Lung (tissue), 17 donors: ENCODE measurements at places on chromosomes 7 and 10. TPM values are rescaled to one million over a fixed set of nuclear protein-coding genes. Genes with fewer than 3 reads are reported as not detected.

The UBN2 gene
- total RNA-seq: 15.5 TPM

GRCh38 chr10:114575417-114576131 is 82.5 kb downstream of the ABLIM1 start:
- H3K4me3 ChIP-seq: no peak overlapping the region
- peak overlapping the region; percentile 91 for H3K27ac ChIP-seq
- peaks cover 3% of the 10 kb centered on the region for H3K36me3 ChIP-seq
- H3K27me3 ChIP-seq: no peaks in the 10 kb centered on the region
- DNase-seq: no peak
- no peaks in the 10 kb centered on the region for H3K4me1 ChIP-seq

GRCh38 chr10:97131181-97131628 is 54.6 kb downstream of the SLIT1 start:
- H3K36me3 ChIP-seq: no peaks in the 10 kb centered on the region
- peak; percentile 53 for DNase-seq
- H3K27me3 ChIP-seq: no peaks in the 10 kb centered on the region
- no peak overlapping the region for H3K27ac ChIP-seq
- peaks cover 34% of the 10 kb centered on the region for H3K4me1 ChIP-seq
- no peak overlapping the region for H3K4me3 ChIP-seq

The TAS2R5 gene
- 6.8 TPM for total RNA-seq

DNA sequence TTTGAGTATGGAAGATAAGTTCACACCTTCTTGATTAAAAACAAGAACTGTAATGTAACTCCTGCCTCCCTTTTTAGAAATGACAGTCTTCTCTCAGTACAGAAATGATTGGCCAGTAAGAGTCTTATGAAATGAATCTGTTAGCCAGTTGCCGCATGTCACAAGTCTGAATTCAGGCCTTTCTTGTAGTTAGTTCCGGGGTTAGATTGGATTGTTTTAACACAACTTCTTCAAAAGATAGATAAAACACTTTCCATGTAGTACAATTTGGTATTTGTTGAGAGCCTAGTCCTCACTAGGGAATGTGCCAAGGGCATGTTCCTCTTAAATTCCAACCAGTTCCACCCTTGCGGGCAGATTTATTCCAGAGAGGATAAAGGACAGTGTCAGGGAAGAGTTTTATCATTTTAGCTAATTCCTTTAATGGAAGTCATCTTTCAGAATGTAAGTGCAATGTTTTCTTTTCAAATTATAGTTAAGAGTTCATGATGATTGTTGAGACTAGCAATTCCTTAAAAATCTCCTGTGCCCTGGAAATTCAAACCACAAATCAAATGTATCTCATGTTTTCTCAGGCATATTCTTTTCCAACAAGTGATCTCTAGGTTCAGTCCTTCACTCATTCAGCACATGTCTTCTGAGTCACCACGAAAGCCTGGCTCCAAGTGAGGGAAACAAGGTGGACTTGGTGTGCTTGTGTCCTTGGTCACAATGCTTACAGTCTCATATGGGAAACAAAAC is 4.1 kb downstream of the FHIP2A start:
- peak overlapping the region; percentile 74 for H3K27ac ChIP-seq
- peaks cover 18% of the 10 kb centered on the region for H3K4me1 ChIP-seq
- no peak overlapping the region for H3K4me3 ChIP-seq
- no peaks in the 10 kb centered on the region for H3K27me3 ChIP-seq

DNA sequence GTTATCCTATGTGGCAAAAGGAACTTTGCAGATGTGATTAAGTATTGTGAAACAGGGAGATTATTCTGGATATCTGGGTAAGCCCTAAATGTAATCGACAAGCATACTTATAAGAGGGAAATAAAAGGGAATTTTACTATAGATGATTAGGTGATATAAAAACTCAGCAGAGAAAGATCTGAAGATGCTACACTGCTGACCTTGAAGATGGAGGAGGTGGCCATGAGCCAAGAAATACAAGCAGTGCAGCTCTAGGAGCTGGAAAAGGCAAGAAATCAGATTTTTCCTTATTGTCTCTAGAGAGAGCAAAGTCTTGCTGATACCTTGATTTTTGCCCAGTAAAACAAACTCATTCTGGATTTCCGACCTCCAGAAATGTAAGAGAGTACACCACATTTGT is 67.7 kb downstream of the BRAF start:
- no peaks in the 10 kb centered on the region for H3K4me1 ChIP-seq
- no peaks in the 10 kb centered on the region for H3K36me3 ChIP-seq
- H3K4me3 ChIP-seq: no peak overlapping the region

DNA sequence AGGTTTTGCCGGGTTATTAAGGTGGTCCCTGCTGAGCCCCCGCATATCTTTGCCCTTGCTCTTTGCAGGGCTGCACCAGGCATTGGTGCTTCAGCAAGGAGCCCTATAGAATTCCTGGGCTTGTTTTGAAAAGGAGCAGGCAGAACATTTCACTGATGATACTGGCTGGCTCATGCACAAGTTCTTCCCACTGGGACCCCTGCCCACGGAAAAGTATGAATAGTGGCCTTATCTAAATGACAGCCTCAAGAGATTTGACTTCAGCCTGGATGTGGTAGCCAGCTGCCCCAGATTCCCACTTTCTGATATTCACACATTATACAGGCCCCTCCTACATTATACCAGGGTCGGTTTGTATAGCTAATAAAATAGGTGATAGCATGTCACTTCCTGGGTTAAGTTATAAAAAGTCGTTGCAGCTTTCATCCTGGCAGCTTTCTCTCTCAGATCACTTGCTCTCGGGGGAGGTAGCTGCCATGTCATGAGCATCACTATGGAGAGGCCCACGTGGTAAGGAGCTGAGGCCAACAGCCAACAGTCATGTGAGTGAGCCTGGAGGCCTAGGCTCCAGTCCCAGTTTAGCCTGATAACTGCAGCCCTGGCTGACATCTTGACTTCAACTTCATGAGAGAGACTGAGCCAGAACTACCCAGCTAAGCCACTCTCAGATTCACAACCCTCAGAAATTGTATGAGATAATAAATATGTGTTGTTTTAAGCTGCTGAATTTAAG is 16.8 kb upstream of the CRTAC1 start:
- H3K36me3 ChIP-seq: no peaks in the 10 kb centered on the region
- peaks cover 9% of the 10 kb centered on the region for H3K27me3 ChIP-seq
- DNase-seq: no peak
- H3K27ac ChIP-seq: no peak overlapping the region

- no peaks in the 10 kb centered on the region for H3K27me3 ChIP-seq
- H3K27ac ChIP-seq: no peak overlapping the region
- no peaks in the 10 kb centered on the region for H3K36me3 ChIP-seq
- H3K4me3 ChIP-seq: no peak overlapping the region
- no peaks in the 10 kb centered on the region for H3K4me1 ChIP-seq
These were observed 35.4 kb downstream of the CTTNBP2 start for GRCh38 chr7:117837841-117838240.

DNA sequence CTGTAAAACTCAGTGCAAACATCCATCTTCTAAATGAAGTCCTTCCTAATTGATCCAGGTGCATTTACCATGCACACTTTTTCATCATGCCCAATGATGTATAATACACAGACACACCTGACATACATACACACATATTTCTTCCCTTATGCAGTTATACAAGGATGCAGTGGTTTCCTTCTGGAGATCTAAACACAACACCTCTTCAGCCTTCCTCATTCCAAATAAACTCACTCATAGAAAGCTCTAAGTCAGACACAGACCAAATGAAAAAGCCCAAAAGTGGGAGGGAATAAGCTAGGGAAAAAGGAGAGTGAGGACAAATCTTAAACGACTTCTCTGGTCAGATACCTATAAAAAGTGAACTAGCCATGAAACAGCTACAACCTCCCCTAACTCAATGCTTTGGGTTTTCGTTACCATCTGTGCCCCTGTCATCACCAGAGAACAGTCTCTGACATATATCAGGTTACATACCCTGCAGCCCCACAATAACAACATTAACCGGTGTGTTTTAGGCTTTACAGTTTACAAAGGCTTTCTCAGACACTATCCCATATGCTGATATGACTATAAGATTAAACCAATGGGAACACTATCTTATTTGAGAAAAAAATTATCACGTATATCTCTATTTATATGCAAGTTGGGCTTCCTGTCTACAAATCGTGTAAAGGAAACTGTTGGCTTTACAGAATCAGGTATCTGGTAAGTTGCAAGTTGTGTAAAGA is 675.2 kb downstream of the PHTF2 start:
- no peaks in the 10 kb centered on the region for H3K4me1 ChIP-seq
- H3K27ac ChIP-seq: no peak overlapping the region
- H3K36me3 ChIP-seq: no peaks in the 10 kb centered on the region
- no peaks in the 10 kb centered on the region for H3K27me3 ChIP-seq

DNA sequence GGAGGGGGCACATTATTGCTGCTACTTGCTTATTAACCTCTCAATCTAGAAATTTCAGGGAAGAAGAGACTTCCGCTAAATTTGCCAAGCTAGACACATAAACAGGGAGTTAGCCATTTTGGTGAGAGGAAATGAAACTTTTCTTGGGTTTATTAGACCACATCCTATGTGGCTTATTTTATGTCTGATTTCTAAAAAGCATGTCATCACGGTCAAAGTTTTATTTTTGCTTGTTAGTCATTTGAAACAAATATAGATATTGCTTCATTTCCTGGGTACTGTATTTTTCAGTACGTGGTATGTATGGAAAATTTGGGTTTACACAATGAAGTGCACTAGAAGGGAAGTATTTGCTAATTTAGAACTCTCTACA is 144.1 kb downstream of the TCF7L2 start:
- DNase-seq: no peak
- peaks cover 2% of the 10 kb centered on the region for H3K4me1 ChIP-seq
- H3K27ac ChIP-seq: peak overlapping the region; percentile 64
- no peak overlapping the region for H3K4me3 ChIP-seq
- no peaks in the 10 kb centered on the region for H3K27me3 ChIP-seq
- H3K36me3 ChIP-seq: peaks cover 4% of the 10 kb centered on the region

GRCh38 chr7:41979834-41980307 is 257.1 kb downstream of the GLI3 start:
- H3K4me1 ChIP-seq: peaks cover 22% of the 10 kb centered on the region
- no peak overlapping the region for H3K4me3 ChIP-seq
- H3K36me3 ChIP-seq: peaks cover 23% of the 10 kb centered on the region
- DNase-seq: peak; percentile 95

GRCh38 chr10:113261161-113261560 is 291.7 kb upstream of the HABP2 start:
- H3K27ac ChIP-seq: no peak overlapping the region
- no peak for DNase-seq
- H3K4me1 ChIP-seq: no peaks in the 10 kb centered on the region
- no peaks in the 10 kb centered on the region for H3K27me3 ChIP-seq
- no peaks in the 10 kb centered on the region for H3K36me3 ChIP-seq

DNA sequence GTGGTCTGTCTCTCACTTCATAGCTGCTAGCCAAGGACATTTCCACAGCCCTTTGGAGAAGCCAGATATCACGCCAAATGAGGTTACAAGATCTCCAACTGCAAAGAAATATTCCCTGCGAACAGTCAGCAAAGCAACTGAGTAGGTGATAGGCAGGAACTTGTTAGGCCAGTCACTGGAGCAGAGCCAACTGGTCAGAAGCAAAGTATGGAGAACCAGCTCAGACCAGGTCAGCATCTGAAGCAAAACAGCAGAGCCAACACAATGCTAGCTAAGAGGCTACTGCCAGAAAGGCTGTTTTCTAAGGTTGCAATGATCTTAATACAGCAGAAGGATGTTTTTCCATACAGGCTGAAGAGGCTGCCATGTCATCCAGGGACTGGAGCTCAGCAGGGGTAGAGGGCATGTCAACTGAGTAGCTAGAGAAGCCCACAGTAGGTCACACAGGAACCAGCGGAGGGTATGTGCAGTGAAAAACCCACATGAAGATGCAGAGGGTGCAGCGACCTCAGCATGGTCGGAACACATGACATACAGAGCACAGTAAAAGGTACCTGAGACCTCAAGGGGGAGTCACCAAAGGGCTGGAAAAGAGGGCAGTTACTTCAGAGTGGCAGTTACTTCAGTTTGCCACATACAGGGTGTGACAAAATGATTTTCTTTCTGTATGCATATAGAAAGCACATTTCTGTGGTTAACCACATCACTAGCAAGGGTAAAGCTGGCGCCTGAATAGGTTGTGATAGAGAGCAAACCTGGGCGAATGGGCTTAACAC is 8.9 kb downstream of the SEC31B start:
- H3K4me3 ChIP-seq: no peak overlapping the region
- no peaks in the 10 kb centered on the region for H3K4me1 ChIP-seq
- peak; percentile 26 for DNase-seq
- no peak overlapping the region for H3K27ac ChIP-seq

DNA sequence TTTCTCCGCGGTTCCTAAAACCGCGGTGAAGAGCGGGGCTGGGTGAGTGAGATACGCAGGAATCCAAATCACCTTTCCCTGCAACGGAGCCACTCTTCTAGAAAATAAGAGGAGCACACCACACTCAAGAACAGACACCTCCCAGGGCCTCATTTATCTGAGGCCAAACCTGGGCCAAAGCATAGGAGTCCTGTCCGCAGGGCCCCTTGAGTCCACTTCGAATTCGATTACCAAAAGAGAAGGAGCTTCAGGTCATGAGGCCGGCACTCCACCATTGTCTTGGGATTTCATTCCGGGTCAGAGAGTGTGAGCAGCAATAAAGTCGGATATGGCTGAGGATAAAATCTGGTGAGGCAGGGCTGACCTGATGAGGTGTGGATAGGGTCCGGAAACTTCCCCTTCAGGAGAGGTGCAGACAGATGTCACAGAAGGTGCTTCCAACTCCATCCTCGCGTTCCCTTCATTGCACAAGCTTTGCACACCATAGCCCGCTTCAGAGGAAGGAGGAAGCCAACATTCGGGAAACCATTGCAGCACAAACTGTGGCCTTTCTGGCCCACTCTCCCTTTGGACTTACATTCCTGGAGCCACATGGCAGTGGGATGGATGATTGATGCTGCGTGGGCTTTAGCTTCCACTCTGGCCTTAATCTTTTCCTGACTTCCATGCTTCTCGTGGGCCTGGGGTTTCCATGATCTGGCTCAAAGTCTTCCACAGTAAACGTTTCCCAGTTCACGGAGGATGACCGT is 27.2 kb upstream of the ZNF273 start:
- no peak for DNase-seq
- H3K4me1 ChIP-seq: no peaks in the 10 kb centered on the region
- no peak overlapping the region for H3K4me3 ChIP-seq
- H3K36me3 ChIP-seq: no peaks in the 10 kb centered on the region
- H3K27ac ChIP-seq: no peak overlapping the region

DNA sequence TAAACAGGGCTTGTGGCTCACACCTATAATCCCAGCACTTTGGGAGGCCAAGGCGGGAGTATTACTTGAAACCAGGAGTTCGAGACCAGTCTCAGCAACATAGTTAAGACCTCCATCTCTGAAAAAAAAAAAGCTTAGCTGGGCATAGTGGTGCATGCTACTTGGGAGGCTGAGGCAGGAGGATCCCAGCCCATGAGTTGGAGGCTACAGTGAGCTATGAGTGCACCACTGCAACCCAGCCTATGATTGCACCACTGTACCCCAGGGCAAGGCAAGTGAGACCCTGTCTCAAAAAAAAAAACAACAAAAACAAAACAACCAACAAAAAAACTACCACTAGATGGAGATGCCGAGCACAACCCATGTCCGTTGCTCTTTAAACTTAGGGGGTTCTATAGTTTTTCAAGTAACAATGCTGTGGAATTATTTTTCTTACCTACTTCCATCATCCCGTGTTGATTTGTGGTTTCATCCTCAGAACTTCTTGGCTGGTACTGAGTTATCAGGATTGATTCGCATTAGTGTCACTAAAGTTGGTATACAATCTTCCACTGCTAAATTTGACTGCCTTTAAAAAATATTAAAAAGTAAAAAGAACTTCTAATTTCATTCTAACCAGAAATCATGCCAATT is 12.2 kb upstream of the REPIN1 start:
- no peaks in the 10 kb centered on the region for H3K27me3 ChIP-seq
- H3K4me1 ChIP-seq: no peaks in the 10 kb centered on the region
- no peak overlapping the region for H3K4me3 ChIP-seq
- H3K27ac ChIP-seq: no peak overlapping the region
- DNase-seq: no peak
- no peaks in the 10 kb centered on the region for H3K36me3 ChIP-seq

GRCh38 chr7:27899601-27900000 is 159.6 kb downstream of the TAX1BP1 start:
- no peak overlapping the region for H3K4me3 ChIP-seq
- no peaks in the 10 kb centered on the region for H3K4me1 ChIP-seq
- no peaks in the 10 kb centered on the region for H3K27me3 ChIP-seq
- DNase-seq: no peak
